ENCODE measurements at places on chromosomes 3 and 15.

DNA sequence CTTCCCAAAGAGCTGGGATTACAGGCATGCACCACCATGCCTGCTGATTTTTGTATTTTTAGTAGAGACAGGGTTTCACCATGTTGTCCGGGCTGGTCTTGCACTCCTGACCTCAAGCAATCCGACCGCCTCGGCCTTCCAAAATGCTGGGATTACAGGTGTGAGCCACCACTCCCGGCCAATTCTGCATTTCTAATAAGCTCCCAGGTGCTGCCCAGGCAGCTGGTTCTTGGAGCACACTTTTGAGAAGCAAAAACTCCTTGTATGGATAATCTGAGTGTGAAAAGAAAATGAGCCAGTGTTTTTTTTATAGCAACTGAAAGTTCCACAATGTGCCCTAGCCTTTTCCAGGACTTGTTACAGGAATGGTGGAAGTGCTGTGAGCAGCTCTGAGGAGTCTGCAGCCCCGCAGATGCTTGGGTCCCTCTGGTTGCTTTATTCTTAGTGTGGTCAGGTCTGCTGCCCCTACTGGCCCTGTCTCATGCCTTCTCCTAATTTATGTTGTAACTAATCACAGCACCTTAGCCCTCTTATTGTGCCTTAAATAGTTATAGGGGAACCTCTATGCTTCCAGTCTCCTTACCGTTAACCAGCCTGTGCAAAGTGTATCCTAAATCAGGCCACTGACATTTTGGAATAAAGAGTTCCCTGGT is 13.5 kb upstream of the KCNAB1 start:
- no peak for DNase-seq

GRCh38 chr3:59845386-59845785 is 795.6 kb upstream of the CFAP20DC start:
- DNase-seq, result no peak

GRCh38 chr3:56800130-56800831 is 1.5 kb downstream of the ARHGEF3 start:
- DNase-seq, result no peak

DNA sequence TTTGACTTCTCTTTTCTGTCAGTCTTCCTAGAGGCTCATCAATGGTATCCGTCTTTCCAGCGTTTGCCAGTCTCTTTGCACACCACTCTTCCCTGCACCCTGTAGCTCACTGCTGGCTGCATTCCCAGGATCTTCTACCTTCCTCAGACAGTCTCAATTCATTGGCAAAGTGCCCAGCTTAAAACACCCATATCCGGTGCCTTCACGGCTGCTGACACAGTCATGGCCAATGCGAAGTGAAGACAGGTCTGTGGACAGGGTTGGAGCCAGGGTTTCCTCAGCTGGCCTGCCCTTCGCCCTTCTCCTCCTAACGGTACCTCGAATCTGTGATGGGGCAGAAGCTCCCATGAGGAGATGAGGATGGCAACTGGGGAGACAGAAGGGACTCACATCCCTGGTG is 36.1 kb downstream of the PTH1R start:
- peak; percentile 42 for DNase-seq

GRCh38 chr3:70387889-70388288 is 75.5 kb upstream of the MDFIC2 start:
- no peak for DNase-seq

- no peak for DNase-seq
These were observed 100.2 kb upstream of the AKAP13 start for GRCh38 chr15:85280203-85280602.

DNA sequence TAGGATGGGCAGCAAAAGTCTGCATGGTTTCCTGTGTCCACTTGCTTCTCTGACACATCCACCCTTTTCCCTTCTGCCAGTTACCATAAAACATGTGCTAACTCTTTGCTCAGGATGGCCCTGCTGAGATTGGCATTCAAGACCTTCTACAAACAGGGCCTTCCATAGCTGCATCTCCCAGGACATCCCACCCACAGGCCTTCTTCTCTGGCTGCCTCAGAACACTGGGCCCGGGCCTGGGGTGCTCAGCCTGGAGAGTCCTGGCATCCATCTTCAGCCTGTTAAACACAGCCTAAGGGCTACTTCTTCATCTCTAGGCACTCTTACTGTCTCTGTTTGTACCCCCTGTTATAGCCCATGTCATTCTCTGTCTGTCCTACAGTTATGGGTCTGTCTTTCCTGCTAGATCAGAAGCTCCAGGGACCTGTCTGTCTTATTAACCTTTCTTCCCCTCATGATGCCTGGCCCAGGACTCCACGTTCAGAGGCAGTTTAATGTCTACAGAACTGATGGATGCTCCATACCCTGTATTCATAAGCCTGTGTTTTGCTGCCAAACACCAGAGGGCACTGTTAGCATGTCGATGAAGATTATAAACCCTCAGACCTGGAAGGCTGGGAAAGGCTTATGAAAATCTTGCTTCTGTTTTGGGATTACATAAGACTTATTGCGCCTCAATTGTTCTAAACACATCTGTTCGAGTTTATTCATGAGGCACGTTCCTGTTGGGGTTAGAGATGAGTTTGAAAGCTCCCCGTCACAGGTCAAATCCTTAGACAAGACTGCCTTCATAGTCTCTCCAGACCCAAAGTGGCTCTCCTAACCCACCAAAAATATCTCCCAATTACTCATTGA is 16.5 kb downstream of the SEMA3G start:
- peak; percentile 80 for DNase-seq

- no peak for DNase-seq
These were observed 37.2 kb upstream of the TMEM115 start for GRCh38 chr3:50396502-50396901.

DNA sequence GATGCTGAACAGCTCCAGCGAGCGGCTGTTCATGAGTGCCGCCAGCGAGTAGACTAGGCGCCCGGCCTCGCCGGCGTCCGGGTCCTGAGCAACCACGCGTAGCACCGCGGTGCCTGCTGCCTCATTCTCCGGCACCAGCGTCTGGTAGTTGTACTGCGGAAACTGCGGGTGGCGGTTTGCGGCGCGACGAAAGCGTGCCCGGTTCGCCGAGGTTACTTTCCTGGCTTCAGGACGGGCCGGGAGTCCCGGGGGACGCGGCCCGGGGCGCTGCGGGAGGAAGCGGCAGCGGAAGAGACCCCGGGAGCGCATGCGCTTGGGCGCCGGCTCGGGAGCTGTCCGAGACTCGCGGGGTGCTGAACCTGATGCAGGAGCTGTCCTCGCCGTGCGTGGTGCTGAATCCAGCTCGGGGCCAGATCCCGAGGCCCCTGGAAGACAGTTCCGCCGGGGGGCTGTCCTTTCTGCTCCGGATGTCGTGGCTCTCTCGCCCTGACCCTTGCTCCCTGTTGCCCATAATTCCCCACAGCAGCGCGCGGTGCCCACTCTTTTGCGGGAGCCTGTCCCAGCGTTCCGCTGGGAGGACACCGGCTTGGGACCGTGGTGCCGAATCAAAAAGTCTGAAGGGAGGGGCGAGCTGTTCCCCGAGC is 1.1 kb downstream of the CELSR3 start:
- peak; percentile 69 for DNase-seq

DNA sequence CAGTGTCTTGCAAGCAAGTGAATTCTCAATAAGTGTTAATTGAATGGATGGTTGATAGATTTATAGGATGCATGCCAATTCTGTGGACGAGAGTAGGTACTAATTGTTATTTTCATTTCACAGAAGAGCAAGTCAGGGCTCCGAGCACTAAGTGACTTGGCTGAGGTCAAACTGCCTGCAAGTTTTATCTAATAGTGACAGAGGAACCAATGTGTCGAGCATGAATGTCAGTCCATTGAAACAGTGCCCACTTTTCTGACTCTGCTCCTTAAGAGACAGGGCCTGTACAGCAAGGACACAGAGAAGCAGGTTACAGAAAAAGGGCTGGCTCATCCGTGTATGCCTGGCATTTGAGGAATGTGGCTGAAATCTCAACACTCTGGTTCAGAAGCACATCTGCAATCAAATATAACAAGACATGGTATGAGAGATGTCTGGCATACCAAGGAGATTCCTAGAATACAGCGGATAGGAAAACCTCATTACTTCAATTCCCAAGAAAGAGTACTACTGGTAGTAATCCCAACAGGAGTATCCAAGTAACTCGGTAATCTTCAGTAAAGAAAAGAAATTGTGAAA is 6.0 kb upstream of the B3GNT5 start:
- DNase-seq, result peak; percentile 54

DNA sequence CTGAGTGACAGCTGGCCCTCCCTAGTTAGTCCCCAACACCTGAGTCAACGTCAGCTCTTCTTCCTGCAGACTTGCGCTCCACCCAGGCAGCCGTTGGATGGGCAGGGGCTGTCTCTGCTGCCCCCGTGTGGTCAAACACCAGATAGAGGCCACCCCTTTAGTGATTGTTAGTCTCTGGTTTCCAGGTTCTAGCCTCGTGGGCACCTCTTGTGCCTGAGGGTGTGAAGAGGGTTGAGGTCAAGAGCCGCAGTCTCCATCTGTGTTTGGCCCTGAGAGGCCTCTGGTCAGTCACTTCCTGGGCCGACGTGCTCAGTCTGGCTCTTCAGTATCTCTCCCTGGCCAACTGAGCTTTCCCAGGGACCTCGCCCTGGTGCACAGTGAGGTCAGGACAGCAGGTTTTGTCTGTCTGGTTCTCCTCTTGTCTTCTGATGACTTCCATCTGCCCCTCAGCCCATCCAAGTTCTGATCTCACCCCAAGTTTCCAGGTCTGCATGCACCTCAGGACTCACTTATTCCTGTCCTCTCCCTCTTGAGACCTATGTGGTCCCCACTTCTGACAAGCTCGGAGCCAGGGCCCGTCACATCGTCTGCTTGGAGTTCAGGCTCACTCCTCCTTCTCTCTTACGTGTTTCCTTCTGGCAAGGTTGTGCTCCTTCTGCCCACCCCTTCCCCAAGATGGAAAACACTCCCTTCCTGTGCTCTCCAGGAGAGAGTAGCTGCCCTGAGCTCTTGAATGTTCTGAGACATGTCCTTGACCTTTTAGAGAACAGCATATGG is 20.9 kb downstream of the CD276 start:
- peak; percentile 83 for DNase-seq

- DNase-seq, result no peak
These were observed 55.1 kb downstream of the CBLB start for GRCh38 chr3:105813710-105814109.

GRCh38 chr3:188240189-188240981 is 86.4 kb downstream of the LPP start:
- no peak for DNase-seq

- peak; percentile 79 for DNase-seq
These were observed 2.6 kb upstream of the CEMIP start for GRCh38 chr15:80776420-80777045.

DNA sequence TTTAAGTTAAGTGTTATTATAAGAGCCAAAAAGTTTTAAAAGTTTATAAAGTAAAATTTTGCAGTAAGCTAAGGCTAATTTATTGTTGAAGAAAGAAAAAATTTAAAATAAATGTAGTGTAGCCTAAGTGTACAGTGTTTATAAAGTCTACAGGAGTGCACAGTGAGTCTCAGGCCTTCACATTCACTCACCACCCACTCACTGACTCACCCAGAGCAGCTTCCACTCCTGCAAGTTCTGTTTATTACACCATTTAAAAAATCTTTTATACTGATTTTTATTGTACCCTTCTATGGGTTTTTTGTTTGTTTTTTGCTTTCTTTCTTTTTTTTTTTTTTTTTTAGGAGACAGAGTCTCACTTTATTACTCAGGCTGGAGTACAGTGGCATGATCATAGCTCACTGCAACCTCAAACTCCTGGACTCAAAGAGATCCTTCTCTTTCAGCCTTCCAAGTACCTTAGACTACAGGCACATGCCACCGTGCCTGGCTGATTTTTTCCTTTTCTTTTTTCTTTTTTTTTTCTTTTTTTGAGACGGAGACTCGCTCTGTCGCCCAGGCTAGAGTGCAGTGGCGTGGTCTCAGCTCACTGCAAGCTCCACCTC is 25.9 kb downstream of the CSTA start:
- DNase-seq, result no peak

- DNase-seq, result no peak
These were observed 127.9 kb downstream of the MYRIP start for GRCh38 chr3:39937315-39937714.

DNA sequence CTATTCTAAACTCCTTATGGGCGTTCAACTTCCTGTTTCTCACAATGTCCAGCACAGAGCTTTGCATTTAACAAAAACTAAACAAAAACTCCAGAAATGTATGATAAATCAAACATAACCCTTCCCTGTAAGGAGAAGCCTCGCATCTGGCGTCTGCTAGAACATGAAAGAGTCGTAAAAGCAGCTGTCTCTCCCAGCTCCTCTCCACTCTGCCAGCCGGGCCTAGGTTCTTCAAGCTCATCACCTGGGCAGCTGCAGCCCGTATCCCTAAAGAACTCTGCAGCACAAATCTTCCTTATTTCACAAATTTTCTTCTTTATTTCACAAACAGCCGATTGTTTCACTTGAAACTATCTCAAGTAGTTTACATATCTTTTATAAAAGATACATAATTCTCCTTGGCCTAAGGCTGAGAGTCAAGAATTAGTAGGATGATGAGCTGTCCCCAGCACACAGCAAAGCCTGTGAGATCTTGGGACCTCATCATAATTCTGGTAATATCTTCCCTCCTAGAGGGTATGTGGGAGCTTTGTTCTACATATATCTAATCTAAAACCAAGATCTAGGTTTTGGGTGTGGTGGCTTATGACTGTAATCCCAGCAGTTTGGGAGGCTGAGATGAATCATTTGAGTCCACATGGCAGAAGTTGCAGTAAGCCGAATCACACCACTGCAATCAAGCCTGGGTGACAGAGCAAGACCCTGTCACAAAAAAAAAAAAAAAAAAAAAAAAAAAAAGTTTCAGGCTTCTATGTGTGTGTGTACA is 35.3 kb downstream of the ANXA2 start:
- DNase-seq, result peak; percentile 43

DNA sequence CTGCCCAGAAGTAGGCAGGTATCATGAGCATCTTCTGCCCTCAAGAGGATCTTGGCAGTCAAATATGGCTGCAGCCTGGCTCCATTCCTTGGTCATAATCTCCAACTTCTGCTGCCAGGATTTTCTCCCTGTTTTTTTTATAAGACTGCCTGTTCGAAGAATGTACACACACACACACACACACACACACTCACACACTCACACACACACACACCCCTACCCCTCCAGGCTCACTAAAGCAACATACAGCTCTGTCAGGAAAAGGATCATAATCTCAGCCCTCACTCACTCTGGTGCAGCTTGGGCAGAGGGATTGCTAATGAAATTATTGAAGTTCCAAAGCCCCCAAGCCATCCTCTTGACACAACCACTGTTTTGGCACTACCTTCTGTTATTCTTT is 129.2 kb upstream of the BFSP2 start:
- DNase-seq, result no peak

- peak; percentile 53 for DNase-seq
These were observed 216.8 kb downstream of the VGLL3 start for GRCh38 chr3:86774082-86774691.

- no peak for DNase-seq
These were observed 28.7 kb upstream of the SEMA6D start for GRCh38 chr15:47688573-47689086.

GRCh38 chr15:99605490-99605931 is 39.7 kb downstream of the MEF2A start:
- DNase-seq, result no peak

GRCh38 chr3:57572096-57572495 is 16.0 kb downstream of the PDE12 start:
- no peak for DNase-seq

GRCh38 chr3:46812237-46812791 is 50.9 kb downstream of the MYL3 start:
- DNase-seq, result peak; percentile 82

- no peak for DNase-seq
These were observed 31.7 kb upstream of the SRP14 start for GRCh38 chr15:40070608-40071218.

Measured in hematopoietic multipotent progenitor cell treated with erythropoietin and hydrocortisone succinate and interleukin-3 and kit ligand, for 6 days (in vitro differentiated cells).